Ammon's horn (tissue), 1 donor: ENCODE measurements at places on chromosomes 2 and 18.

DNA sequence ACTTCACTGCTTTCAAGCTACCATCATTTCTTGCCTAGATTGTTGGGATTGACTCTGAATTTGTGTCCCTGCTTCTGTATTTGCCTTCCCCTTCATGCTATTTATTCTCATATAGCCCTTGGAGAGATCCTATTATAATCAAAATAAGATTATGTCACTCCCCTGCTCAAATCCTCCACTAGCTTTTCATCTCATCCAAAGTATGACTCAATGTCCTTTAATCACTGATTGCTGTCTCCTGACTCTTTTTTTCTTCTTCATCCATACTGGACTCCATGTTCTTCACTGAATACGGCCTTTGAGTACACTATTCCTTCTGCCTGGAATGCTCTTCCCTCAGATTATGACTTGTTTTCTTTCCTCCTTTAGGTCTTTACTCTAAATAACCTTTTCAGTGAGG is 5.0 kb downstream of the RBKS start:
- DNase-seq = no peak

GRCh38 chr2:229927817-229928321 is 5.6 kb downstream of the FBXO36 start:
- DNase-seq = no peak

DNA sequence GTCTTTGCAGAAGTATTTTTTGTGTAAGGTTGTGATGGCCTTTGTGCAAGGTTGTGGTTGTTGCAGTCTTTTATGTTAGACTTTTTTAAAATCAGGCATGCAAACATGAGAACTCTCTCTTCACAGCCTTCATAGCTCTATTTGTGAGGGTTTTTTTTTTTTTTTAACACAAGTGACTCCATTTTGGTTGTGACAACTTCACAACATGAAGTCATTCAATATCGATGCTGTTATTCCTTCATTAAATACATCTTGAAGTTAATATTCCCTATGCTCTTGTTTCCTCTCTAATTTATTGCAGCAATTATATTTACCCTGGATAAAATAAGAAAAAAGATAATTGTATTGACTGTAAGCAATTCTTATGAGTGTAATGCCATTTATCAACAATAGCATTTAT is 35.5 kb downstream of the DHRS9 start:
- DNase-seq = no peak

DNA sequence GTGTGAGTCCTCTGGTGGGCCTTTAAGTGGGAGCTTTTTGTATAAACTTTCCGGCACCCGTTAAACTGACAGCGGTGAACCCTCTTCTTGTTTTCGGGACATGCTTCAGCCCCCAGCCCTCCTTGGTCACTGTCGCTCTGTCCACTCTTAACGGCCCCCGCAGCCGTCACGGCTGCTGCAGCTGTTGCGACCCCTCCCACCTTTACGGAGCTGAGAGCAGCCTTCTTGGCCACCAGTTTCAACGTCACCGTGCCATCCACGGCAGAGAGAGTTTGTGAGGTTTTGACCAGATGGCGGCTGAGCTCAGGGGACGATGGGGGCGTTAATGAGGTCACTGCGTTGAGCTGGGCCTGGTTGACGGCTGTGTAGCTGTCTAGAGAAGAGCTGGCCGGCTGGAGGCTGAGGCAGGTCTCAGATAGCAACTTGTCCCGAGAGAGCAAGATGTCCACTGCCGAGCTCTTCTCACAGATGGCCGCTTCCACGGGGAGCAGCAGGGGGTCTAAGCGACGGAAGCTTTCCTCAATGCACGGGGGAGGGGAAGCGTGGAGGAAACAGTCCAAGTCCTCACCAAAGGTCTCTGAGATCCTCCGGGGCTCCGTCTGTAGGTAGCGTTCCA is 41.9 kb downstream of the KLF7 start:
- no peak for DNase-seq
